ENCODE measurements at places on chromosomes 2 and 18.

DNA sequence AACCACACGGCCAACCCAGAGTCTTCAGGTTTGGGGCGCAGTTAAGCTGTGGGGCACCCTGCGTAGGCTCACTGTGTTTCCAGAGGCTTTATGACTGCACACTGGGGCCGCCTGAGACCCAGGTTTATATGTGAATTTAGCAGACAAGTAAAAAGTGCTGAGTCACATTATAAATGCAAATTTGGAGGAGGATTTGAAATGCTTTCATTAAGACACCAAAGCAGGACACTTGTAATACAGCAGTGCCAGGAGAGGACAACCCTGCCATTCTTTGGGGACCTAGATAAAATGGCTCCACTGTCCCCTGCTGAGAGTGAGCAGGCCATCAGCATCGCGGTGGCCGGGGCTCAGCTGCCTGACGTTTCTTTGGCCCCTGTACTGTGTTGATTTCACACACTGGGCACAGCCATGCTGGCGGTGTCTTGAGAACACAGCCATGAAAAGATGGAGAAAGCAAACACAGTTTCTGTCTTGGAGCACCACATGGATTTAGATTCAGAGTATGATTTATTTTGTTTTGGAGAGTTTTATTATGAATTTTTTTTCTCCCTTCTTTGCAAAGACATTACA is 10.2 kb downstream of the ACKR3 start:
- DNase-seq: no peak

- no peak for DNase-seq
Observed at GRCh38 chr18:73980289-73980979, 167.2 kb downstream of the FBXO15 start.

- DNase-seq: no peak
Observed at GRCh38 chr2:239601201-239601851, 200.5 kb upstream of the HDAC4 start.

DNA sequence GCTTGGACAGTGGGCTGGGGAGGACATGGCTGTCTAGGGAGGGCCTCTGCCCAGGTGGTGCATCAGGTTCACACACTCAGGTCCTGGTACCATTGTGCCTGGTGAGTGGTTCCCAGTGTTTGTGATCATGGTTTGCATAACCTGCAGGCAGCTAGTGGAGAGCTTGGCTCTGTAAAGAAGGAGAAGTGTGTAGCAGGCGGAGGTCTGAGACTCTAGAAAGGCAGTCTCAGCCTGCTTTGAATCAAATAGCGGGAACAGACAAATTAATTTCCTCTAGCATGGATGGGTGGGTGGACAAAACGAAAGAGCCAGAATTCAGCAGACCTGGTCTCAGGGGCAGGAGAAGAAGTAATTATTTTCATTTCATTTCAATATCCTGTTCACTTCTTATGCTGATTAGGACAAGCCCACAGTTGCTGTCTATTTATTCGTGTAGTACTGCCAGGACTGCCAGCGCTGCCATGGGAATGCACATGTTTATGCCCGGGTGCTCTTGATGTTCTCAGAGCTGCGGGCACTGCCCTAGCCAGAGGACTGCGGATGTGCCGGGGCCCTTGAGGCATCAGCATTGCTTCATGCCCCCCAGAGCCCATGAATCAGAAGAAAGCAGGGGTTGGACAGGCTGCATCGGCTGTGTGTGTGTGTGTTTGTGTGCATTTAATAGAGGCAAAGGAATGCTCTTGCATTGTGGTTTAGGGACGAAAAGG is 45.4 kb upstream of the DLX2 start:
- DNase-seq: no peak

GRCh38 chr18:36015629-36016028 is 43.1 kb downstream of the RMP24 start:
- no peak for DNase-seq

GRCh38 chr2:46298522-46299353 is 1.5 kb downstream of the EPAS1 start:
- no peak for DNase-seq

- DNase-seq: no peak
Observed at GRCh38 chr18:77949355-77949973, 699.8 kb downstream of the GALR1 start.
